ENCODE measurements at places on chromosomes 7 and 10.

DNA sequence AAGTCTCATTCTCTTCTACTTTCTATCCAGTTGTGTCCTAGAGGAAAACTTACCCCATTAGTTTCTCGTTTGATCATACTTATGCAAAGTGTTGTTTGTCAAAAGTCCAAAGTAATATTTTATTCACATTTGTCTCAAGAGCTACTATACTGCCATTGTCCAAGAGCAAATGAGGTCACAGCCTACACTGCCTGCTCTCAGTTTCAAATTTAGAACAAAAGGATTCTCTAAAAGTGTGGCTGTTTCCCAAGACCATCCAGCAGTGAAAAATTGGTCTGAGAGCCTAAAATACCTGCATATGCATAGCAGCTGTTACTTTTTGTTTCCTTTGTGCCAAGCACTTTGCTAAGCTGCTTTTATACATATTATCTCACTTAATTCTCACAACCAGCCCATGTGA is 439.5 kb upstream of the NFE2L3 start:
- no peak for DNase-seq

DNA sequence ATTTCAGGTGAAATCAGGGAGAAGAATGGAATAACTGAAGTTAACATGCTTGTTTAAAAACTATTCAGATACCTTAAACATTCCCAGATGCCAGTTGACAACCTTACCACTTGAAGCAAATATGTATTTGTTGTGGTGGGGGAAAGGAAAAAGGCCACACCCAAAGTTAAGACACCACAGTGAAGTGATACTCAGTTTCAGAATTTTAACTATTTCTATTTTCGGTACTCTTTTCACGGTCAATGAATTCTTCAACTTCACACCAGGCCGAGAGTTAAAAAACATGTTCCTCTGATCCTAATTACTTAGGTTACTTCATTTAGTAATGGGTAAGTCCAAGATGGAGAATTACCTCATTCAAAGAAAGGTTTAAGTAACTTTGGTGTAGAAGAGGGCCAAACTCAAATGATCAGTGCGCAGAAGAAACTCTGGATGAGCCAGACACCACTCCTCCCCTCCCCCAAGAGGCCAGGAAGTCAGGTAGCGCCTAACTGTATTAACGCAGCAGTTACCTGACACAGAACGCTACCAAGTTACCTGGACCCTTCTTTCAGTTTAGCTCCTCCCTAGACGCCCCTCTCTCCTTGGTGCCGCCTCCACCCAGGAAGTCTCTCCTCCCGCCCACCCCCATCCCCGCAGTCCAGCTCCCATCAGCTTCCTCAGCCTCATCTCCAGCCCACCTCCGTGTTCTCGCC is 700 bp downstream of the MTPN start:
- DNase-seq: peak; percentile 40

GRCh38 chr7:2006231-2006771 is 226.4 kb downstream of the MAD1L1 start:
- DNase-seq: no peak

- DNase-seq: no peak
Measured at GRCh38 chr10:48444861-48445841, 138.7 kb downstream of the MAPK8 start.

DNA sequence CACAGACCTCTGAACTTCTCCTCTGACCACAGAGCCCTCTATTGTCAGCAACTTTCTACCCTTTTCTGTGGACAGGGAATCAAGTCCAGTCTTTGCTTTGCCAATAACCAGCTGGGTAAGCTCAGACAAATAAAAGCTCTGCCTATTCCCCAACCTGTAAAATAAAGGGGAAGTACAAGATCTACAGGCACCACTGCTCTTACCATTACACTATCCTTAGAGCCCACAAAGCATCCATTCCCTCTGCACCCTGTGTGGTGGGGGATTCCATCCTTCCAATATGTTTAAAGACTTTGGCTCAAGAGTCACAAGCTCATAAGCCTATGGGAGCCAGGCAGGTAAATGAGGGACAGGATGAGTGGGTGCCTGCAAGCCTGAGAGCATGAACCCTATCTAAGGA is 88.2 kb downstream of the PARD3 start:
- DNase-seq: no peak

GRCh38 chr10:36783400-36783799 is 342.0 kb upstream of the ANKRD30A start:
- DNase-seq: no peak

DNA sequence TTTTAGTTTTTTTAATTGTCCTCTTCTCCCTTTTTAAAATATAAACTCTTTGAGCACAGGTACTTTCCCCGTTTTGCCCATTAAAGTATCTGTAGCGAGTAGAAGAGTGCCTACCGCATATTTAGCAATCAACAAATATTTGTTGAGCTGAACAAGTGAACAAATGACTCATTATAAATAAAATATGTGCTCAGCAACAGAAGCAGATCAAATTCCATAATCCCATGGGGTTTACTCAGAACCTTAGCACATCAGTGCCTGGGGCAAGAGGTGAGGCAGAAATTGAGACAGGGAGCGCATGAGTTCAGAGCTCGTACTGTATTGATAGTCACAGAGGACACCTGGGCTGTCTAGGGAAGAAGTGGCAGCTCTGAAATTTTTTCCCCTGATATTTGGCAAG is 161.0 kb downstream of the SEM1 start:
- peak; percentile 99 for DNase-seq

DNA sequence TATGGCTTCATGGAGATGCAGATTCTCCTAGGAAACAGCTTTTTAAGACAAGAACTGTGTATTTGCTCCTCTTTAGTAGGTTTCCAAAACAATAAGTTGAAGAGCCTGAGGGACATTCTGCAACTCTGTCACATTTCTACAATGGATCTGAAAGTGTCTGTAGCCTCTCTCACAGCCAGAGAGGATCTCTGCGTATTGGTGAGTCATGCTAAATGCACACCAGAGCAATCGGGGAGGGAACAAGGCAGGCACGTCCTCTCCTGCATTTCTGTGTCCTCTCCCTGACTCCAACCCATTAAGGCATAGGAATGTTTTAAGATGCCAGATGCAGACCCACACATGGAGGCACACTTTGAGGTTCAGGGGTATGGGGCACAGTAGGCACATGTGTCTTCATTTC is 1126.4 kb upstream of the GHITM start:
- peak; percentile 3 for DNase-seq

GRCh38 chr10:58513188-58514110 is 777 bp downstream of the BICC1 start:
- no peak for DNase-seq

GRCh38 chr7:133434246-133434865 is 181.5 kb downstream of the EXOC4 start:
- peak; percentile 16 for DNase-seq

GRCh38 chr10:96497391-96497790 is 16.3 kb downstream of the TLL2 start:
- DNase-seq: no peak

DNA sequence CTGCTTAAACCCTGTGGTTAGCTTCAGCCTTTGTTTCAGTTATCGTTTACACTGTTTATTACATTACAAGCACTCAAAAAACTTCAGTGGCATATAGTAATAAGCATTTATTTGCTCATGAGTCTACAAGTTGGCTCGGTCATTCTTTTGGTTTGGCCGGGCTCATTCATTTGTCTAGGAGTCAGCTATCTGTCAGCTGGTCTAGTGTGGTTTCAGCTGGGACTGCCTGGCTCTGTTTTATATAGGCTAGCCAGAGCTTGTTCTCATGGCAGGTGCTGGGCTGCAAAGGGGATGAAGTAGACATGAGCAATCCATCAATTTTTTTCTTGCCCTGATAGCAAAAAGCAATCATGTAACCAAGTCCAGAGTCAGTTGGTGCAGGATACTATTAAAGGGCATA is 103.6 kb downstream of the MKLN1 start:
- DNase-seq: peak; percentile 97

DNA sequence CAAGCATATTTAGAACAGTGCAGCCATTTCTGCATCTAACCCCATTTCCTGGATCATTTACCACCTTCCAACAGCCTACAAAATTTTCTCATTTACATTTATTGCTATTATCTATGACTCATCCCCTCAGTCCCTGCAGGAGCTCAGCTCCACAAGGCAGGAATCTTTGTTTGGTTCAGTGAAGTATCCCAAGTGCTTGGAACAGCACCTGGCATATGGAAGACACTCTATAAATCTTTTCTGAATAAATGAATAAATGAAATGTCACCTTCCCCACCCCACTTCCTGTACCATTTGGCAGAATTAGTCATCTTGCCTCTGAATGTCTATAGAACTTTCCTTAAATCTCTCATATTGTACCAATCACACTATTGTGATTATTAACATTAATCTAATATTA is 110.7 kb downstream of the HIP1 start:
- no peak for DNase-seq

DNA sequence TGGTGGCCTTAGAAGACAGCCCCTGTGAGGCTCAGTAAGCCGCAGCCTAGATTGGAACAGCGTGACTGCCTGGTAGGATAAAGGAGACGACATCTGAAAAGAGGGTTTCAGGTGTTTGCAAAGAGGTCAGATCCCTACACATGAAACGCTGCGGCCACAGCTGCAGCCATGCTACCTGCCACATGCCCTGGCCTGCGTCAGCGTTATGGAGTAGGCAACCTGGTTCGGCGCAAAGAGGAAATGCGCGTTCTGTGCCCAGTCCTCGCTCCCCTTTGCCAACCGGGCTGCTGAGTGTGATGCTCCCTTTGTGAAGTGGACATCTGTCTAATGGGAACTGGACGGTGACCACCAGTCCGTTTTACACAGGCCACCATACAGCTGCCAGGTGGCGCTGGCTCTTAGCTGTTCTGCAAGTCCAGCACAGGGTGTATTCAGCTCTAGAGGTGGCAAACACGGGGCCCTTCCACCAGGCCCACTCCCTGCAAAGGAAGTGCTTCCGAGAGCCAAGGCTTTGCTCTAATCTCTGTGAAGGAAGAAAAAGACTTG is 160.3 kb downstream of the CELF2 start:
- DNase-seq: no peak

DNA sequence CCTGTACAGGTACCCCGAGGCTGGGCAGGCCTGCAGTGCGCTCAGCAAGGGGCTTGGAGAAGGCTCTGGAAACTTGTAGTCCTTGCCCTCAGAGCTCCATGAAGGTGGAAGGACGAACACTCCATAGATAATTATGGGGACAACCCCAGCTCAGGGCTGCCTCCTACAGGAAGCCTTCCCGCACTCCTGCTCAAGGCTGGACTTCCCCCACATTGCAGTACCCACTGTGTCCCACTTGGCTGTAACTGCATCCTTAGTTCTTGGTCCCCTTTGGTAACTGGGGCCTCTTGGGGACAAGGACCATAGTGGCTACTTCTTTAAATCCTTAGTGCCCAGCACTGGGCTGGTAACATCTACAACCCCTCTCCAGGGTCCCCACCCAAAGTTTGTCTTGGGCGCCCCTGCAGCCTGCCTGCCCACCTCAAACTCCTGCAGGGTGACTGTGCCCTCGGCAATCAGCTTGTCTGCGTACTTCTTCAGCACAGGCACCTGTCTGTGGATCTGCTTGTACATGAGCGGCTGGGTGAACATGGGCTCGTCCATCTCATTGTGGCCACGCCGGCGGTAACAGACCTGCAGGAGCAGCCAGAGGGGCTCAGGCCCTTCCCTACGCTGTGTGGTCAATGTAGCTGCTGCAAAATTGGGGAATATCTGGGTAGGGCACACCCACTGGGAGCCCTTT is 17.1 kb downstream of the OGDHL start:
- DNase-seq: no peak

DNA sequence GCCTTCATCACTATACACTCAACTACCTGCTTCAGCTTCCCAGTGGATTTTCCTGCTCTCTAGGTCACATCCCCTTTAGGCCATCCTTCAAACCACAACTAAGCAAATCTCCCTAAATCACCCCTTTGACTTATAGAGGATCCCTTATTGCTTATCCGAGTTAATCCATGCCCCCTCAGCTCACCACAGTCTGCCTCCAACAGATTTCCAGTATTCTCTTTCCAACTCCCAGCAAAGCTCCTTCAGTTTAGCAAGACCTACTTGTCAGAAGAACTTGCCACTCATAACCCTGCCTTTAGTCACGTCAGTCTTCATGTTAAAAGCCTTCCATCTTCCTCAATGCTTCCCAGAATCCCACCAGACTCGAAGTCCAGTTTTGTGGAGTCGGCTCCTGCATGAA is 38.6 kb downstream of the RAPGEF5 start:
- no peak for DNase-seq

DNA sequence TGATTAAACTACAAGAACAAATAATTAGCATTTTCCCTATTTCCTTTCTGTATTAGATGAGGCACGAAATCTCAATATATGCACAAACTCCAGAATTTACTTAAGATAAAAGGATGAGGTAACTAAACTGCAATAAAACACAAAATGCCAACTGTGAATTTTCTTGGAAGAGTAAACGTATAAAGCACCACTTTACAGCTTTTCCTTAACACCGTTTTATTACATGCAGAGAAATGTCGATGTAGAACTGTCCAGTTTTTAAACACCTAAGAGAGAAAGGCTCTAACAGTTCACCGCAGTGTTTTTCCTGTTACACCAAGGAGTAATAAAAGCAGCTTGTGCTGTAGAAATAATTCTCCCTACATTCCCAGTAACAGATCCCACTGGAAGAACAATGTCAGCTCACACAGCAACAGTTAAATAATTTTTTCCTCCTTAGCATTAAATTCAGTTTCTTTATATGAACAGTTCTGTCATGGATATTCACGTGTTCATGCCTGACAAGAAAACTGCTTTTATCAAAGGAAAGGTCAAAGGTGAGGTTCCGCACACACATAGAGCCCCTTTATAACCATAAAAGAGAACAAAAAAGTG is 52.0 kb downstream of the MINDY3 start:
- DNase-seq: no peak

- peak; percentile 37 for DNase-seq
Measured at GRCh38 chr7:121032645-121033460, 44.3 kb downstream of the CPED1 start.

DNA sequence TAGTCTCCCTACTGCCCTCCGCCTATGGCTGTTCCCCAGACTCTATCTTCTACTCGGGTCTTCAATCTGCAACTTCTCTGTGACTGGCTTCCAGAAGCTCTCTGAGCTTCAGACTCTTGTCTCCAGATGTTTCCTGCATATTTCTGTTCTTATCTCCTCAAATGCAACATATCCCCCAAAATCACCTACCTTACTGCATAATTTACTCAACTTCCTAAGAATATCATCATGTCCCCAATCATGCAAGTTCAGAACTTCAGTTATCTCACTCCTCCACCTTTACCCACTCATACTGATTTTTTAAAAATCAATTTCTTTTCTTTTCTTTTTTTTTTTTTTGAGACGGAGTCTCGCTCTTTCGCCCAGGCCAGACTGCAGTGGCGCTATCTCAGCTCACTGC is 68.8 kb downstream of the RAPGEF5 start:
- DNase-seq: no peak

GRCh38 chr10:86798611-86799010 is 42.2 kb downstream of the BMPR1A start:
- DNase-seq: no peak

All from bronchial epithelial cell (primary cell).